ENCODE measurements at places on chromosomes 2 and 18.
A peak's percentile ranks its signal among the peaks of the same experiment; 100 is the strongest.

DNA sequence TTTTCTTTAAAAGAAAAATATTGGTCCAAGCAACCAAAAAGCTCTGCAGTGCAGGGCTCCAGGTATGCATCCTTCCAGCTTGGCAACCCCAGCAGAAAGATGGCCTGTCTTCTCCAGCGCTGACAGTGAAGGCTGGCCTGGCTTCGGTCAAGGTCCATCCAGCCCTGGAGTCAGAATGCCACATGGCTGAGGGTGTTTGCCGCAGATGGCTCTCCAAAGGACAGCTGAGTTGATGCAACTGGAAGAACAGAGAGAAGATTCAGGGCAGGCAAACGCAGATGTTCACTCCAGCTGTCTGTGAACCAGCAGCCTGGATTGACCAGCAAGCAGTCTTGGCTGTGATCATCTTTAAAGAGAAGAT, 51.4 kb downstream of the MARCO start:
- DNase-seq: no peak

GRCh38 chr2:62435720-62436119, 70.3 kb downstream of the TMEM17 start:
- DNase-seq: no peak

GRCh38 chr2:237512774-237513466, 25.9 kb downstream of the MLPH start:
- peak; percentile 76 for DNase-seq

- no peak for DNase-seq
Measured at GRCh38 chr18:46196627-46197243, 92.5 kb downstream of the HAUS1 start.

DNA sequence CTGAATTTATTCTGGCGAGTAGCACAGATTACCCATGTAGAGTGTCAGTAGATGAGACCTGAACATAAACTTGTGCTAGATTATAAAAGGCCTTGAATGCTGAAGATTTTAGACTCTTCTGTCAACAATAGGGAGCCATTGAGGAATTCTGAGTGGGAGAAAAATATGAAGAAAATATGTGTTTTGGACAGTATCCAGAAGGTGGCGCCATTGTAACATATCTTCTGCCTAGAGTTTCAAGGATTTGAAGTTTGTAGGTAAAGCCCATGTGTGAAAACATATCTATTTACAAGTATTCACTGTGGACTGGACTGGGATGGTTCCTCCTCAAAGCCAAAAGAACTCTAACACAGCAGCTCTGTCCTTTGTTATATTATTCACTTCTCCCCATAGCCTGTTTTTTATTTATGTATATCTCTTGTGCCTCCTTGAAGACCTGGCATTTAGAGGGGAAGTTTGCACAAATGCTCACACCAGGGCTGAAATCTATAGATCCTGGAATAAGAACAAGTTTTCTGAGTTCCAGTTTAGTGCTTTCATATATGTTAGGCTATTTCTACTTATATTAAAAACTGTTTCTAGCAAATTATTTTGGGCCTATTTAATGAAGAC, 124.9 kb downstream of the RDH14 start:
- peak; percentile 71 for DNase-seq

DNA sequence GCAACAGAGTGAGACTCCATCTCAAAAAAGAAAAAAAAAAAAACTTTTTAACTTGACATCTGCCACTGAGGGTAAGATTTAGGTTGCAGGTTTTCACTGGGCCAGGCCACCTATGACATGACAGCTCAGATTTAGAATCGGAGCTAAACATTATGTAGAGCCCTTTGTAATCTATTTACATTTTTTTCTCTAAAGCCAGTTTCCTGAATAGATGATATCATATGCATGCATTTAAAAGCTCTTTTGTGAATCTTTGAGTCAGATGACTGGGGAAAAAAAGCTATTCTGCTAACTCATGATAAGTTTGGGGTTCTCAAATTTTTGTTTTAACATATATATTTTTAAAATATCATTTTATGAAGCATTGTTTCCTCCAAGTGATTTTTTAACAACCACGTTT, 21.3 kb downstream of the PRKAG3 start:
- DNase-seq: no peak

DNA sequence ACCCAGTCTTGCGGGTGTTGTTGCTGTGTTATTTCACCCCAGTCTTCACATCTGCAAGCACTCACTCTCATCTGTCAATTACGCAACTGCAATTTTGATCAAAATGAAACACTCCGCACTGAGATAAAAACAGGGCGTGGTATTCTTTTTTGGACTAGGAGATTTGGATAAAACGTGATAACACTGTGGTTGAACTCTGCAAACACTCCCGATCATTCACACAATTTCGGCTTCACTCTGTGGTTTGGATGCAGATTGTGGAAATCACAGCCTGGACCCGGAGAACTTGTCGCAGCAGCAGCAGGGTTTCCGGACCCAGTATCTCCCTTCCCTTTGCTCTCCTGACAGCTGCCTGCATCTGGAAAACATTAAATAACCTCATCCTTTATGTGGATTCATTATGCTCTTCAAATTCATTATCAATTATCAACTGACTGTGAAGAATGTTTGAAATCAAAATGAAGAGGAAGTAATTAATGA, 49.4 kb upstream of the APCDD1 start:
- no peak for DNase-seq

GRCh38 chr2:176087330-176088047, 3.7 kb upstream of the EVX2 start:
- no peak for DNase-seq

GRCh38 chr2:149858216-149858615, 270.6 kb upstream of the MMADHC start:
- no peak for DNase-seq

GRCh38 chr2:216350214-216350791, 22.0 kb downstream of the MARCHF4 start:
- DNase-seq: no peak

- DNase-seq: no peak
Measured at GRCh38 chr2:37325625-37326071, 1.0 kb upstream of the PRKD3 start.

DNA sequence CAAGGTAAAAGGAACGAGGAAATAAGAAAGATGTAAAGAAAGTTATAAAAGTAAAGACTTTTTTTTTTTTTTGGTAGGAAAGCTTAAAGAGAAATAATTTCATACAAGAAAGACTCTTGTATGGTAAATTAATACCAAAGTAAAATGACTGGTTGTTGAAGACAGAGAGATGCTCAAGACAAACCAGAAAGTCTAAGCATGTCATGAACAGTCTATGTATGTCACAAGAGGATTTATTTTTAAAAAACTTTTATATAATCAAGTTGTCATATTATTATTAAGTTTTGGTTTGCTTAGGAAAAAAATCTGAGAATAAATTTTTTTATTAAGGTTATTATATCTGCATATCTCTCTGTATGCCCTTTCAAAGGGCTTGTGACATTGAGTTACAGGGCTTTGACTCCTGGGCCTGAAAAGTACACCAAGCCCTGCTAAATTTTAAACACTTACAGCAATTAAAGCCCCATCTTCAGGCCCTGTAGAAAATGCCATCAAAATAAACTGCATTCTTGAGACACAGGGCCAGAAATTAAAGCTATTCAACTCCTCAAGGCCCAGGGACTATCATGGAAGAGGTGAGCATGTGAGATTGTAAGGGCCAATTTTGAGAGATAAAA, 10.9 kb upstream of the SGPP2 start:
- DNase-seq: no peak

GRCh38 chr2:173410579-173410978, 55.9 kb downstream of the CDCA7 start:
- no peak for DNase-seq

- peak; percentile 49 for DNase-seq
Measured at GRCh38 chr2:46364797-46365457, 67.7 kb downstream of the EPAS1 start.

DNA sequence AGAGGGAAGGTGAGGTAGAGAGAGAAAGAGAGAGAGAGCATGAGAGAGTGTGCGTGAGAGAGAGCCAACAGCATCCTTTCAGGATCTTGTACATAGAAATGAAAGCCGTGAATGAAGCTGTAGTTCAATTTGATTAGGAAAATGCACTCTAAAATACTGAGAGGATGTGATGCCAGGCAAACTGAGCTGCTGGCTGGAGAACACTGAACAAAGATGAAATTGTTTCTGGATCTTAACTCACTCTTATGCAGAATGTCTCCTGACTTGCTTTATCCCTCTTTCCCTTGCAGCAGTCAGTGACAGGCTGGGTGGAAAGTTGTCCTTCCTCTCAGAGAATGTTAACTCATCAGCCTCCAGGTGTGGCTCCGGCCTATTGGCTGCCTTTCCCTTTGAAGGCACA, 10.7 kb downstream of the LYPD1 start:
- DNase-seq: no peak

GRCh38 chr2:110873056-110873502, 140.7 kb downstream of the ACOXL start:
- no peak for DNase-seq

- no peak for DNase-seq
Measured at GRCh38 chr2:171244970-171245782, 84.5 kb upstream of the TLK1 start.

GRCh38 chr2:102927854-102928267, 166.0 kb downstream of the TMEM182 start:
- no peak for DNase-seq

GRCh38 chr2:171985076-171985475, 14.7 kb upstream of the METAP1D start:
- DNase-seq: no peak

DNA sequence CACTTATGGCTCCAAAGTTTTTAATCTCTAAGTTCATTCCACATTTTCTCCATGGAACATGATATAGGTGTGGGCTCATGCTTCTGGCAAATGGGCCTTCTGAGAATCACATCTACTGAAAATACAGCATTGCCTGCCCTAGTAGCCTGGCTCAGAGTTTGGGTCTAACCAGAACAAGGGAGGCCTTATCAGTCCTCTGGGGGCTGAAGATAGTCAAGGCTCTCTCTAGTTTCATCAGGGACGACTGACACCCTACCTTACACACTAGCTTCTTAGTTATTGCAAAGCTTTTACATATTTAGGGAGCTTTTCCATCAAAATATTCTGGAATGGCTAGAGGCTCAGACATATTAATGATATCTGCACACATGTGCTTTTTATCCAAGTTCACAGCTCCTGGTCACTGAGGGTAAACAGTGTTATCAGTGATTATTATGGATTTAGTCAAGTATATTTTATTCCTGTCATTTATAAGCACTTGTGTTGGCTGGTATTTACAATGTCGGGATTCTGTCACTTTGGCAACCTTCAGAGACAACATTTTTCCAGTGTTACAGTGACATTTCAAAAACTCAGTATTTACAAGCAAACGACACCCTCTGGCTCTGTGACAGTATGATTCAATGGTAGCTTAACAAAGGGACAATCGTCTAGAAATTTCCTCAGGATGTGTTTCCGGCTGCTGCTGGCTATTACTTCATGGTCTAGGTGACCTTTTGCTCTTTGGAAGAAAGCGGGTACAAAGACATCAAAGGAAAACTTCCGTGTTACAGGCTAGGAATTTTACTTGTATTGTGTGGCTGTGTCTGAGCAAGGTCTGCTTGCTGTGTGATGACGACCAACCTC, 200.6 kb downstream of the TCF4 start:
- no peak for DNase-seq

DNA sequence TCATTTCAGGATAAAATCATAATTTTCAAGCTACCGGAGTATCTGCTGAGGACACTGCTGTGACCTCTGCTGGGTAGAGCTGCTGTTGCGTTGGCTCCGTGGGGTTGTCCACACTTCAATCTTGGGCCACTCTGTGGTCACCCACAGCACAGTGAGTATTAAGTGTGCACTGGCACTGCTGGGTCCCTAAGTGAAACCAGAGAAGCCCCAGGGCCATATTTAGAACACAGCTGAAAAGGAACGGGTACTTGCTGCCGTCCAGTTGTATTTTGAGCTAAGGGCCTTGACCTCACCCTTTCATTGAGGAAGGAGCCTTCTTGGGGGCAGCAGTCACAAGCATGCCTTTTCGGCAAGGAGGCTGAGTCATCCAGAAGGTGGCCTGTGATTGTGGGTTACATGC, 10.1 kb downstream of the SLC9A4 start:
- DNase-seq: no peak

DNA sequence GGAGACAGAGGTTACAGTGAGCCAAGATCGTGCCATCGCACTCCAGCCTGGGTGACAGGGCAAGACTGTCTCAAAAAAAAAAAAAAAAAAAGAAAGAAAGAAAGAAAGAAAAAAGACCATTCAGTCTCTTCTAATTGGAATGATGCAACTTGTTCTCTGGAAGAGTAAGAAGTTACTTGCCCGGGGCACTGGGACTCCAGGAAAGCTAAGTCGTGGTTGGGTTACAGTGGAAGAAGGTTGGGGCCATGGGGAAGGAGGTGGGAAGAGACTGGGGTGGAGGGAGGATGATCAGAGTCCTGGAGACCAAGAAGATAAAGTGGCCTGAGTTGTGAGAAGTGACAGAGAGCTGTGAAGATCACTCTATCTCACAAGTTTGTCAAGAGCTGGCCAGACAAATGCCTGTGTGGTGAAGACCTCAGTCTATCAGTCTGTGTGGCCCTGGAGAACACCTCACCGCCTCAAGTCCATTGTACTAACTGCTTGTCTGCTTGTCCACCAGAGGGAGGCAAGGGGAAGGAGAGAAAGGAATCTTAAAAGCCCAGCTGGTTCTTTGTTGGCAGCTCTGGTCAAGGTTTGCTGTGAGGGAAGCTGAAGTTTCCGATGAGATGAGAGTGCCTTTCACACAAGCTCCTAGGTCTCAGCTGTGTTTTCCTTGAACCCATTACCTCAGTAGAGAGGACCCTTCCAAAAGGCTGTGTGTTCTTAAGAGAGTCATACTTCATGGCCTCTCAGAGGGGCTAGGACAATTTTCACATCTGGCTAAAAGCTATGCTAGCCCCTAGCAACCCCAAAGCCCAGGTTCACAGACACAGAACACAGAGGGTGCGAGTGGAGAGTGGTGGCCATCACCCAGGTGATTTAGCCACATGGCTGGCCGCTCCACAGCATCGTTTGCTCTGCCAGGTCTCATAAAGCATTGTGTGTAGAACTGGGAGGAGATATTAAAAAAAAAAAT, 72.0 kb upstream of the TMEM178A start:
- peak; percentile 72 for DNase-seq

DNA sequence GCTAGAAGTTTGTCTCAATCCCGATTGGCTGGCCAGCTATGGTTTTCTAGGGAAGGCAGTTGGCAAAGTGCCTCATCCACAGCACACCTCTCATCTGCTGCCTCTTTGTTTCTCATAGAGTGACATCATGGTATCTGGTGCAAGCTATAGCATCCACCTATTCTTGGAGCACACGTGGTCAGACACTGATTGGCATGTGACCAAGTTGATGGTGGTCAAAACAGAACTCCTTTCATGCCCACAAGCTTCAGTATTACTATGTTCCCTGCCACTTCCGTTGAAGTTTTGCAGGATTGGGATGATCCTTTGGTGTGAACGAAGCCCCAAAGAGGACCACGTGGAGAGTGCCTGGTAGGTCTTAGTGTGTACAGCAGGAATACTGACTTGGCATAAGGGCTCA, 28.8 kb downstream of the TTC32 start:
- DNase-seq: no peak
